ENCODE measurements at places on chromosomes 3 and 15.

GRCh38 chr15:49320351-49320750 lies 102.7 kb upstream of the FGF7 start:
- DNase-seq, result no peak

DNA sequence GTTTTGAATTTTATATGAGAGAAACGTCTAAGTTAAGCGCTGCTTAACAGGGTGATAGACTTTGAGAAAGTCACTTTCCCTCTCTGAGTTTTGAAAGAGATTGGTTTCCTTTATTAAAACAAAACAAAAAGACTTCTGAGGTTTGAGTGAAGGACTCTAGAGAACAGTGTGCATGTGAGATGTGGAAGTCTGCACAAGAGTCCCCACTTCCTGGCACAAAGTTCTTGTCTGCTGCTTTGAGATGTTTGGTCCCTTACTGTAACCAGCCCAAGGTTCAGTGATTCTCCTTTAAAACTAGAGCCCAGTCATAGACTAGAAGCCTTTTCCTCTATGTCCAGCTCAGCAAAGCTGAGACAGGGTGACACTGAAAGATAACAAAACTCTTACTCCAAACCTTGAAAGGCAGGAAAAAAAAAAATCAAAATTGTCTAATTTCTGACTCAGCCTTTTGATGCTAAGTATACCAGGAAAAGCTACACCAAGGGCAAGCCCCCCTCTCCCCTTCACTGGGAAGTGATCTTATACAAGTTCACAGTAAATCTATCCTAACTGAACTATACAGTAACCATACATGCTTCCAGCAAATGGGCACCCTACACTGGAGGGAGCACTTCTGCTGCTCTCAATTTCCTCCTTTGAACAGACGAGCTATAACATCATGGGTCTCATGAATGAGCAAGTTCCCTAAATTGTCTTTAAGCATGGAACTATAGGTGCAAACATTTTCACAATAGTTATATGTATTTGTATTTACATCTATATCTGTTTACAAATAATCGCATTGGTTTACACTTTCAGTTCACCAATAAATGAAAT lies 2.3 kb downstream of the POPDC2 start:
- DNase-seq, result no peak

- DNase-seq, result no peak
These were observed 25.6 kb downstream of the RHOA start for GRCh38 chr3:49386056-49386756.

GRCh38 chr3:46312991-46313390 lies 40.9 kb upstream of the CCR2 start:
- no peak for DNase-seq

GRCh38 chr15:93631958-93632618 lies 543.1 kb upstream of the RGMA start:
- no peak for DNase-seq

DNA sequence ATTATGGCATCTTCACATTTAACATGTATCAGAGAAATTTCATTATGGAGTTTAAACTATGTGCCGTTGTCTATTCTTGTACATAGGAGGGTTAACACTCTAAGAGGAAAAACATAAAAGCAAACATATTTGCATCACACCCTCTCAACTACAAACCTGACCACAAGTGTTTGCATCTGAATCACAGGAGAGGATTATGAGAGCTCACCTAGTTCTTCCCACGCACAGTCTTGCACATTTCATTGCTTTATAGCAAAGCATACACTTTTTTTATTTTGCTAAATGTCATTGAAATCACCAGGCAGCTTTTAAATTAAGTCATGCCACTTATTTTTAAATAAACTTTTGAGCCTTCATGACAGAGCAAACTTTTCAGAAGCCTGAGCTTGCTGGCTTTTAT lies 12.5 kb downstream of the TRAT1 start:
- peak; percentile 67 for DNase-seq

- DNase-seq, result no peak
These were observed 65.3 kb upstream of the NANOGP8 start for GRCh38 chr15:35150361-35150760.

GRCh38 chr15:66401130-66402021 lies 14.7 kb downstream of the MAP2K1 start:
- no peak for DNase-seq

DNA sequence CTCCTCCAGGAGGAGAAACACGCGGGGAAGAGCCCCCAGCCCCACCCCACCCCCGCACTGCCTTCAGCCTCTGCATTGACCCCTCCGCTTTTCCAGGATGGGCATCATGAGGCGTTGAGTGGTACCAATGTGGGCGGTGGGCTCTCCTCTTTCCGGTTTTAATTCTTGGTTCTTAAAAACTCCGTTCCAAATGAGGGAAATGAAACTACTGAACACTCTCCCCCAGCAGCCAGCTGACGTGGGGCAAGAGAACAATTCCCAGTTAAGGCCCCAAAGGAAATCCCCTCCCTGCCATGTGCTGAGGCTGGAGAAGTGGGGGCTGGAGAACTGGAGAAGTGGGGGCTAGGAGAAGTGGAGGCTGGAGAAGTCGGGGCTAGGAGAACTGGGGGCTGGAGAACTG lies 5.3 kb upstream of the NRROS start:
- DNase-seq, result no peak

DNA sequence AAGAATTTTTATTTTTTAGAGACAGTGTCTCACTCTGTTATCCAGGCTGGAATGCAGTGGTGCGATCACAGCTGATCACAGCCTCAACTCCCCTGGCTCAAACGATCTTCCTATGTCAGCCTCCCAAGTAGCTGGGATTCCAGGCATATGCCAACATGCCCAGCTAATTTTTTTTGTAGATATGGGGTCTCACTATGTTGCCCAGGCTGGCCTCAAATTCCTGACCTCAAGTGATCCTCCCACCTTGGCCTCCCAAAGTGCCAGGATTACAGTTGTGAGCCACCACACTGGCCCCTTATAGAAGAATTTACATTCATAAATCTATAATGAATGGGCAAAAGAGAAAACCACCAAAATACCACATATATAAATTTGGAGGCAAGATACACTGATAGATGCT lies 15.2 kb downstream of the SENP7 start:
- DNase-seq, result no peak

Data from HAP-1 (cell line).